ENCODE measurements at places on chromosomes 2 and 18.

- no peak for DNase-seq
Measured at GRCh38 chr2:235054475-235054874, 102.7 kb downstream of the SH3BP4 start.

GRCh38 chr2:1631292-1632001 lies 112.9 kb downstream of the PXDN start:
- DNase-seq: no peak

DNA sequence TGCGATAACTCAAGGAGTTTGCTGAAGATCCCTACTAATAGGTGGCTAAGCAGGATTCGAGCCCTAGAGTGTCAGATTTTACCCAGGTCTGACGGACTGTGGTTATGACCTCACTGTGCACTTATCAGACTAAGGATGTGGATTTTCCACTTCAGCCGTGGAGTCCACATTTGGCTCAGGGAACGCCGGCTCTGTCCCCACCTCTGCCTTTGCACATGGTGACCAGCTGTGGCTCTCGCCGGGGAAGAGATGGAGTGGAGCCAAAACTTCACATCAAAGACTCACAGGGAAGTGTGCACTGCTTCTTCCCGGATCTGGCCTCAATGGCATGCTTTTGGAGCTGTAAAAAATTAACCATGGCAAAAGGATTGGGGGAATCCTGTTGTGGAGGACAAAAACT lies 249.3 kb upstream of the APCDD1 start:
- DNase-seq: no peak

DNA sequence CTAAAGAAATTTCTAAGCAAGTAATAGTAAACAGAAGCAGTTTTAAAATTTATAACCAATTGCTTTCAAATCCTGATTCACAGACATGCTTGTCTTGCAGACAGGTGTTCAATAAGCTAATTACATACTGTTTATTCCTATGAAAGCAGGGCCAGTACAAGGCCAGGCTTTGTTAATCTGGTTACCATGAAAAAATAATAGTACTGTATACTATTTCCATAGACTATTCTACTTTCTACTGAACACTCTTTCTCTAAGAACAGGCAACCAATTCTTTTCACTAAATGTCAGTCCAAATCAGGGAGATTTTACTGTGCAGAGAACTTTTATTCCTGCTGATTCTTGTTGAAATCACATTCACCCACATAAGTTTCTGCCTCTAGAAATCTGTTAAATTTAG lies 2.9 kb upstream of the SRSF7 start:
- no peak for DNase-seq

DNA sequence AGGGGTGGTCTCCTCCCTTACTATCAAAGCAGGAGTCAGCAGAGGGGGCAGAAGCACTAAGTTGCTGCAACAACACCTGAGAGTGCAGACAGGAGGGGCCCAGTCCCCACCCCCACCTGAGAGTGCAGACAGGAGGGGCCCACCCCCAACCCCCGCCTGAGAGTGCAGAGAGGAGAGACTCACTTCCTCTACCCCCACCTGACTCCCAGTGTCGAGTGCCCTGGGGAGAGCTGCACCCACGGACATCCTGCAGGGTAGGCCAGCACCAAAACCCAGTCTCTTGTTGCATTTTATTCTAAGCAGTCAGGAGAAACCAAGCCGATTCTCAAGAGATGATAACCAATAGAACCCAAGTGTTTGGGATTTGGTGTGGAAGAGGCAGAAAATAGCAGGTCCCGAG lies 78.4 kb downstream of the NAPG start:
- DNase-seq: no peak

- DNase-seq: no peak
Measured at GRCh38 chr2:223724861-223725260, 112.5 kb downstream of the AP1S3 start.

- no peak for DNase-seq
Measured at GRCh38 chr18:14924226-14924625, 176.3 kb downstream of the ANKRD30B start.

- DNase-seq: no peak
Measured at GRCh38 chr2:181152226-181152625, 171.8 kb downstream of the UBE2E3 start.

DNA sequence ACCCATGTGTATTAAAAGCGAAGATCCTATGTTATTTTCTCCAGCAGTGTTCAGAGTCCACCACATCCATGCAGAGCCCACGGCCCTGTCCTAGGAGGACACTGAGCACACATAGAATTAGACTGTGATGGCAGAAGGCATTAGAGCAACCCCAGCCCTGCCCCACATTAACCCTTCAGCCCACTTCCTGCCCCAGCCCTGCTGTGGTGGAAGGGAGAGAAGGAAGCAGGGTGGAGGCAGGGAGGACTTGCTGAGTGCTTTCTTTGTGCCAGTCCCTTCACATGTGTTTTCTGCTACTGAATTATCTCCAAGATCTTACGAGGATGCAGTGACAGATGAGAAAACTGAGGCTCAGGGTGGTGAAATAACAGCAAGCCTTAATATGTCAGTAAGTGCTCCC lies 339.0 kb downstream of the SMAD2 start:
- DNase-seq: no peak

DNA sequence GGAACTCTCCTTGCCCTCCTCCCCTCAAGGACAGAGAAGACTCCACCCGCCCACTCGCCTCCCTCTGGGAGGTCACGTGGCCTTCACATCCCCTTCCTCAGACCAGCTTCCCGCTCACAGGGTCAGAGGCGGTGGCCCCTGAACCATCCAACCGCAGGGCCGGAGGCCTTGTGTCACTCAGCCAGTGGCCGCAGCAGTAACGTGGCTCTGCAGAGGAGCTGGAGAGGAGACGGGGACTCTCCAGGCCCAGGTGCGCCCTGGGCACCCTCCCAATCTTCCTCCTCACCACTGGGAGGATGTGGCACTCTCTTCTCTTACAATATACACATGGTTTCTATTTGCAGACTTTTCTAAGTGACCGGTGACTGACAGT lies 161.7 kb downstream of the TWIST2 start:
- DNase-seq: no peak

DNA sequence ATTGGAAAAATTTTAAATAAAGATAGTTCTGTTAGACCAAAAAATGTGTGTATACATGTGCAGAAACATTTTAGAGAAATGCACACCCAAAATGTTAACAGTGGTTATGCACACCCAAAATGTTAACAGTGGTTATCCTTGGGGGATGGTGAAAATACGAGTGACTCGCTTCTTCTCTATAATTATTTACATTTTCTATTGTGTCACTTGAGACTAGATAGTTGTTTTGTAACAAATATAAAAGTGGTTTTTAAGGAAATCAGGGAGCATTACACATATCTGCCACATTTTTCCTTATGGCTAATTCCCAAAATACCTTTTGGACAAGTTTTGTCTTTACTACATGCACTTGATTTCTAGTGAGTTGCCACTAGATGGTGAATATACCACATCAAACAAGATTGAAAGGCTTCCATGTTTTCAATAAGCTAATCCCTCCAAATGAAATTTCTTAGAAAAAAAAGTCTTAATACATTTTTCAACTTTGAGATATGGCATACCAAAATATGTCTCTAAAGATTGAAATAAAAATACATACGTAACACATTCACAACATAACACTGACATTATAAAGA lies 9.0 kb upstream of the HIBCH start:
- DNase-seq: no peak

GRCh38 chr2:175418224-175418835 lies 236.8 kb upstream of the ATP5MC3 start:
- DNase-seq: no peak

DNA sequence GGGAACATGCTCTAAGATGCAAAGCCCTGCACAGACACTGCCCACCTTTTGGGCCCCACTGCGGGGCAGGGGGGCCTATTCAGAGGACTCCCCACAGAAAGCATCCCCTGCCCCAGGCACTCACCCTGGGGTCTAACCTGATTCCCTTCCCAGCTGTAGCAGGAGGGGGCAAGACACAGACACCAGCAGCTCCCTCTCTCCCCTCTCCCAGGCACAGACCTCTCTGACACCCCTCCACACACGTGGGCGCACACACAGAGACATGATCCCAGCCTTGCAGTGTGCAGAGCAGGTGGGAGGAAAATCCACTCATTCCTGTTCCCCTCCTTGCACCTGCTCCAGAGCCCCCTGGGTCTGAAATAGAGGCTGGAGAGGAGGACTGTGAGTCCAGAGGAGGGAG lies 10.7 kb downstream of the TNS1 start:
- DNase-seq: no peak

- DNase-seq: no peak
Measured at GRCh38 chr2:11080253-11081115, 74.8 kb upstream of the SLC66A3 start.

- DNase-seq: no peak
Measured at GRCh38 chr2:8329660-8330622, 351.9 kb upstream of the ID2 start.

- no peak for DNase-seq
Measured at GRCh38 chr18:26777351-26778053, 88.0 kb downstream of the AQP4 start.

All from activated CD4-positive, alpha-beta T cell treated with anti-CD3 and anti-CD28 coated beads, Interleukin-2, amount 50 U/mL, for 16 hours (primary cell).